ENCODE measurements at places on chromosomes 7 and 10.

- no peak for DNase-seq
These were observed 16.6 kb downstream of the MNX1 start for GRCh38 chr7:156993925-156994235.

- no peak for DNase-seq
These were observed 18.5 kb upstream of the ALOX5 start for GRCh38 chr10:45355494-45355893.

- no peak for DNase-seq
These were observed 66.8 kb downstream of the CD36 start for GRCh38 chr7:80705130-80705781.

GRCh38 chr7:46940178-46940577 is 641.7 kb downstream of the TNS3 start:
- DNase-seq, result no peak

- DNase-seq, result no peak
These were observed 66.3 kb downstream of the SHOC2 start for GRCh38 chr10:110985497-110986275.

GRCh38 chr10:129771991-129772431 is 192.1 kb downstream of the EBF3 start:
- DNase-seq, result no peak

DNA sequence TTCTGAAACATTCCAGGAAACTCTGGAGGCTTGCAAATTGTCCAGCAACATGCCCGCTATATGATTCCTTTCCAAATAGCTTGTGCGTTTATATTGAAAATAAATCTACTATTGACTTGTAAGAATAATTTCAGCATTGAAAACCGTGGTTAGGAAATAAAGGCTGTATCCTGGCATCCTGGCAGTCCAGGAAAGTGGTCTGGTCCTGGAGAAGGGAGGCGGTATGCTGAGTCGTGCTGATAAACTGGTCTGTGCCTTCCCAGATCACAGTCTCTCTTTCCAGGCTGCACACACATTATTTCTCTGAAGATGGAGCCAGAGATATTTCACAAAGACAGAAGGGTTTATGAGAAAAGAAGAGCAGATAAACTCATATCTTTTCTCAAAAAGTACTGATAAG is 350.1 kb upstream of the COBL start:
- DNase-seq, result no peak

DNA sequence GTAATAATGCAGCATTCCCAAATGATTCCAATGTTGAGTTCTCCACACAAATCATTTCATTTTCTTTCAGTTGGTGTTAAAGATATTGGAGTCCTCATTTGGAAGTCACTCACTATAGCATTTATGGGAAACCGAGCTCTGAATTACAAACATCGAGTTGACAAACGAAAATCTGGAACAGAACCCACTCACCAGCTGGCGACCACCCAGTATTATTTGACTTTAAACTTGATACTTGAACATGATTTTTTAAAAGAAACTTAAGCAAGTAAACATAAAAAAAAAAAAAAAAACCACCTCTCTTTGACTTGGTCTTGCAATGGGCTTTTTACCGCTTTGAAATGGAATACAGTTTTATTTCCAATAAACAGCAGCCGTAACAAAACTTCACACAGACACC is 576.6 kb upstream of the C7orf33 start:
- no peak for DNase-seq

DNA sequence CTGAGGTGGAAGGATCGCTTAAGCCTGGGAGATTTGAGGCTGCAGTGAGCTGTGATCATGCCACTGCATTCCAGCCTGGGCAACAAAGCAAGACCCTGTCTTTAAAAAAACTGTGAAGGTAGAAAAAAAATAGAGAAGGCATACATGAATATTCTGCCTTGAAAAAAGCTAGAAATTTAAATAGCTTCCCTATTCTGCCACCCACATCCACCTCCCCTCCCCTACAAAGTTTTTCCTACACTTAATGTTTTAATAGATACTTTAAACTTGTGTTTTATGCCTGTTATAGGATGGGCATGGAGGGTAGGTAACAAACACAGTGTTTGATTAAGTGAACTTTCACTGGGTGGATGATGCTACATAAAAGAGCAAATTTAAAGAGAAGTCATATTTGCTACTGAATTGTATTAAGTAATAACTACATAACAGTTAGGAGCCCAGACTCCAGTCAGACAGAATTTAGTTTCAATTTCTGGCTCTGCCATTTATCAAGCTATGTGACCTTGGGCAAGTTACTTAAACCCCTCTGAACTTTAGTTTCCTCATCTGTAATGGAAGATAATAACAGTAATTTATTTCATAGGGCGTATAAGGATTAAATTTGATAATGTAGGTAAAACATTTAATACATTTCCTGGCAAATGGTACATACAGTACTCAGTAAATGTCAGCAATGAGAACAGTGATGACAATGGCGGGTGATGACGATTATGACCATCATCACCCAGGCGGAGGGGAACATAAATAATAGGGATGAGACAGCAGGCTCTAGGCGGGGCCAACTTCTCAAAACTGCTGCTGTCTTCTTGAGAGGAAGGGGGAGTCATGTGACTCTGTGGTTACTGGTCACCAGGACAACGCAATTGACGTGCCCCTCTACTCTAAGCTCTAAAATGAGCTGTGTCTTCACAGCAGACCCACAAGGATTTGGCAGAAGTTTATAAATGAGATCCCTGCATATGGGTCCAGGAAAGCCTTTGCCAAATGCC is 15.8 kb downstream of the DNMBP start:
- no peak for DNase-seq

DNA sequence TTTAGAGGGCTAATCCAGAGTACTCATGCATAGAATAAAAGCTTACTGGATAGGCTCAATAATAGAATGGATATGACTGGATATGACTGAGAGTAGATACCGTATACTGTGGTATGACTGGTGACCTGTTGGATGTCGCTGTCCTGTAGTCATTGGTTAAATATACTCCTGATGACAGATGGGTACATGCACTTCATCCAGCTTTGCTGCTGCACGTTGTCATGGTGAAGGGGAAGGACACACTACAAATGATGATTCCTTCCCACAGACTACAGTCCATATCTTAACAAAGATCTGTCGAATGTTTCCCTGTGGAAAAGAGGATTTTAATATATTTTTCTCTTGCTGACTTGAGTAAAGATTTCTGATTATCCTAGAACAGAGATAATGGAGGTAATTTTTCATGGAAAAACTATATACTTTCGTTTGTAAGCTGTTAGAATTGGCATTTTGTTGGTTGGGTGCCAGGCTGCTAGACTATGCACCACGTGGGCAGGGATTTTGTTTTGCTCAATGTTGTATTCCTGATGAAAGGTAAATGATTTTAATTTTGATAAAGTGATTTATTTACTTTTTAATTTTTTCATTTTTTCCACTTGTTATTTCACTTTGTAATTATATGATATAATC is 97.3 kb downstream of the PPP1R9A start:
- DNase-seq, result no peak

- no peak for DNase-seq
These were observed 404.7 kb downstream of the NEBL start for GRCh38 chr10:20492447-20492846.

DNA sequence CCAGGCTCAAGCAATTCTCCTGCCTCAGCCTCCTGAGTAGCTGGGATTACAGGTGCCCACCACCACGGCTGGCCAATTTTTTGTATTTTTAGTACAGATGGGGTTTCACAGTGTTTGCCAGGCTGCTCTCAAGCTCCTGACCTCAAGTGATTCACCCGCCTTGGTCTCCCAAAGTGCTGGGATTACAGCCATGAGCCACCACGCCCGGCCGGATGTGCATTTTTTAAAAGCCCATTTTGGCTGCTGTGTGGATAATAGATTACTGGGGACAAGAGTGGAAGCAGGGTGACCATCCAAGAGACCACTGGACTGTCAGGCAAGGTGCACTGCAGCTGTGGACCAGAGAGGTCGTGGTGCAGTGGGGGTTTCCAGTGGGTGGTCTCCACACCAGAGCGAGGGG is 21.4 kb downstream of the HKDC1 start:
- no peak for DNase-seq

- DNase-seq, result no peak
These were observed 2.2 kb upstream of the GET4 start for GRCh38 chr7:874031-874749.

- DNase-seq, result no peak
These were observed 29.5 kb downstream of the MCM10 start for GRCh38 chr10:13190816-13191215.

DNA sequence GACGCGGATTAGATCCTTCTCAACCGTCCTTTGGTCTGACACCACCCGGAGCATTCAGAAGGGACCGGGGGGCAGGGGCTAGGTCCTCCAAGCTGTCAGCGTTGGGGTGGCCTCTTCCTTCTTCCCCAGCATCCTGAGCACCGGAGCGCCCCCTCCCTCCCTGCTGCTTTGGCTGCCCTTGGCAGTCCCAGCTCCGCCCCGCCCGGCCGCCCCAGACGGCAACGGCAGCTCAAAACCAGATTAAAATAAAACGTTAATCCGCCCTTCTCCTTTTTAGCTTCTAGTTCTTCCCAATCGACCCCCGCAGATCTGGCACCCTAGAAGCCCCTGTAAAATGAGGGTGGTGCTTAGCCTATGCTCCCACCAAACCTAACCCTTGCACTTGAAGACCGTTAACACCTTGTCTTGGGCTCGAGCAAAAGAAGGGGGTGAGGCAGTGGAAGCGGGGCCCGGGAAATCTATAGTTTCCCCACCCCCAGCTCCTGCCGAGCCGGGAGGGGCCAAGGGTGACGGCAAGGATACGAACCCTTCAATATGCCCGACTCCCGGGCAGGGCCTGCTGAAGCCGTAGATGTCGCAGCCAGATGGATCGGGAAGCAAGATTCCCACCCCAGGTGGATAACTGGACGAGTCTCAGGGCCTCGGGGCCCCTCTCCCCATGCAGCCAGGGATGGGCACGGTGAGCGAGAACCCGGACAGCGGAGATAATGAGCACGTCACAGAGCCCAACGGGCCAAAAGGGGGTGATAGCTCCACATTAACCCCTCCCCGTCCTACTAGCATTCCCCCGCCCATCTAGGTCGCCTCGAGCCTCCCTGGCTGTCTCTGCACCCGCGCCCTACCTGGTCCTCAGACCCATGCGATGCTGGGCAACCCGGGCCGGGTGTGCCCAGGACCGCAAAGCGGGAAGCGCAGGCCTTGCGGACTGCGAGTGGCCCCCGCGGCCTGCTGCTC is 169.7 kb downstream of the NRF1 start:
- no peak for DNase-seq

GRCh38 chr10:120105492-120105891 is 213.0 kb downstream of the SEC23IP start:
- DNase-seq, result no peak
